Pulmonary artery endothelial cell (primary cell): ENCODE measurements at places on chromosomes 3 and 15.

DNA sequence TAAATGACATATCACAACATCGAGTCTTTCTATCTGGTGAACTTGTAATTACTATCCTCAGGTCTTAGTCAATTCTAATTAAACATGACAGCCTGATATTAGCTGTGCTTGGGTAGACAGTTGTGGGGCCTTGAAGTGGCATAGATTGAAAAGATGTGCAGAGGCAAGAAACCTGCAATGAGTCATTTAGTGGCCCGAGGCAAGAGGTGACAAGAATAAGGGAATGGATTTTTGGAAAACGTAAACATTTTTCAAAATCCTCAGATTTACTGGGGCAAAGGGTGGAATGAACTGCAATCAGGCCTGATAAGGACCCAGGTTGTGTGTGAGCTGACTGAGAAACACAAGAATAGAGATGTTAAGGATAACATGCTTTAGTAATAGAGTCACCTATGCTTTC lies 29.5 kb upstream of the ULK4 start:
- DNase-seq, result no peak

DNA sequence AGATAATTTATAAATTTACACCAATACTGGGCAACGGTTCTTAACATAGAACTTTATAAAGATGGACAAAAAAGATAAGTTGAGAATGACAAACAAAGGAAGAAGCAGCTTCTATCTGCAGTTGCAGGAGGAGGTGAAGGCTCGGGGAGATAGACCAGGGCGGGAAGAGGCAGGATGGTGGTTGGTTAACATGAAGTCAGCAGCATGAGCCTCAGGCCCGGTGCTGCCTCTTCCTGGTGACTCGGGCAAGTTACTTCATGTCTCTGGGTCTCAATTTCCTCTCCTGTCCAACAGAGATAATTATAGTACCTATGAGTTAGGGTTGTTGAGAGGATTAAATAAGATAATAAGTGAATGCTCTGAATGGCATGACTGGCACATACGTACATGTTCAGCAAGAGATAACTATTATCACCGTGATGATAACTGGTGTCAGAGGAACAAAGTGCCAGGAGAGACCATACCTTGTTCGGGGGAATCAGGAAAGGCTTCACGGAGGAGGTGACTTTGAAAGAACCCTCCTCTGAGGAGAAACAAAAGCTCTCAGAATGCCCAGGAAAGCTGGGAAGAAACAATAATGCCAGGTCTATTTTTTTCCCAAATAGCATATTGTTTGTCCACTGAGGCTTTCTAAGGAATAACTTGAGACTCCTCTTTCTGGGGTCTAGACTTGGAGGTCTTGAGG lies 4.4 kb downstream of the PAK6 start:
- no peak for DNase-seq

- no peak for DNase-seq
Observed at GRCh38 chr3:157752956-157753786, 250.0 kb upstream of the VEPH1 start.

DNA sequence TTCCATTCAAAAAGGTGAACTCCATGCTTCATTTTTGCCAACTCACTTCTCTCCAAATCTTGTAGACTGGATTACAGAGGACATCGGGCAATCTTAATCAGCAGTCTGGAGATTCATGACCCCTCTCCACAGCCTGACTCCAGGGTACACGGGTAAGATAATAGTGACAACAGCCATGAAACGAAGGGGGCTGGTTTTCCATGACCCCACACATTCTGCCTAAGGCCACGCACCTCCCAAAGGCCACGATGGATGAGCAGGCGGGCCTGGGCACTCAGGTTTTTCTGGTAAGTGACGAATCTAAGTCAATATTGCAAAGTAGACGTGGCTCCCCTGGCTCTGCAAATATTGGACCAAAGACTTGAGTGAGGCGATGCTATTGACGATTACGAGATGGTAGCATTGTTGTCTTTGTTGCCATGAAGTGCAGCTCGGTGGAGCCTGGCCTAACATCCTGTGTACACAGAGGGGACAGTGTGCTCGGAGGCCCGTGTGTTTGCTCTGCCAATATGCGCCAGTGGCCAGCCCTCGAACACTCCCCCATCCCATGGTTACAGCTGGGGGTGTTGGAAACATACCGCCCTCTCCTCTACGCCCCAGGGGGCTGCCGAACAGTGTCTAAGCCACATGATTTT lies 119.1 kb downstream of the OPA1 start:
- DNase-seq, result no peak

- DNase-seq, result no peak
Observed at GRCh38 chr3:29759411-29760225, 478.7 kb downstream of the RBMS3 start.

- DNase-seq, result no peak
Observed at GRCh38 chr3:135760581-135760980, 204.9 kb upstream of the PPP2R3A start.

GRCh38 chr3:159830523-159831154 lies 158.0 kb upstream of the IL12A start:
- no peak for DNase-seq

- DNase-seq, result no peak
Observed at GRCh38 chr15:65998486-65998885, 129.2 kb downstream of the RAB11A start.

DNA sequence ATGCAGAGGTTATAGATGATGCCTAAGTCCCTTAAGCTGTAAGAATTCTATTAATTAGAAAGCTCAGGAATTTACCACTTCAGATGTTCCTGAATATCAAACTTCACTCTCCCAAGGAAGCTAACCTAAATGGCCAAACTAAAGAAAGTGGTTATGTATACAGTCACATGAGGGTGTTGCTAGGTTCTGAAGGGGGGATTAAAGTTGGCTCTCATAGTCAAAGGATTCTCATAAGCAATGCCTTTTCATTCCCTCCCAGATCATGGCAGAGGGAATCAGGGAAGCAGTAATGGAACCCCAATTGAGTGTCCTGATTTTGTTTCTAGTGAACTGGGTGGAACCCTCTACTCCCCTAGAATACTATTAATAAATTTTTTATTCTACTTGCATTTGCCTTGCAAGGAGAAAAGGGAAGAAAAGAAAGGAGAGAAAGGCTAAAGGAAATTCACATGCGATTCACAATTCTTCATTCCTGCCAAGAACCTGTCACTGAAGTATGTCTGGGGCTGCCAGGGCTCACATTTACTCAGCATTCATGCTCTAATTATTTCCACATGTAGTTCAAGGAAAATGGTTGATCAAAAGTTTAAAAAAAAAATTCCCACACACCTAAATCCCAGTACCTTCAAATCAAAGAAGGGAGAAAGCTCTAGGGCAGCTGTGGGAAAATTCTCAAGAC lies 25.1 kb downstream of the FSTL1 start:
- peak; percentile 71 for DNase-seq

DNA sequence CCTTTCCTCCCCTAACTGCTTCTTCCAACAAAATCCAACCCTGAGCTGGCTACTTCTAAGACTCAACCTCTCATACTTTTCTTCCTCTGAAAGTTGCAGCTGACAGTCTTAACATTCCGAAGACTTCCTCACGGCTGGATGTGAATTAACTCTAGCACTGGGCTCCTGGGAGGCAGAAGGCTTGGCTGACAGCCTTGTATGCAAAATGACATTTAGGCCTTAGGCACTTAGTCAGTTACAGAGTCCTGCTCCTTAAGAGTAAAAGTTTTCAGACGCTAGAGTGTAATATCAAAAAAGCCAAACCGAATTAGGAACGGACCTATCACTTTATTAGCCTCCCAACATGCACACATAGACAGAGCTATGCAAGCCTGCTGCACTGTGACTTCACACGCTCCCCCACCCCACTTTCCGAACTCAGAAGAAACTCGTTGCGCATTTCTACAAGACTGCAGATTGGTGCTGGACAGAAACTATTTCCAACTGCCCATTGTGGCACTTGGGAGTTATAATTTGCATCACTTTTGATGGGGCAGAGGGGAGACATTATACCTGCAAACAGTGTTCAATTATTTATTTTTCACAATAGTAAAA lies 15.5 kb upstream of the ANXA2 start:
- DNase-seq, result no peak

- DNase-seq, result no peak
Observed at GRCh38 chr15:53670701-53671100, 88.8 kb downstream of the WDR72 start.

- DNase-seq, result no peak
Observed at GRCh38 chr3:20837676-20838302, 651.8 kb upstream of the SGO1 start.

- DNase-seq, result no peak
Observed at GRCh38 chr15:79724804-79725203, 172.0 kb downstream of the MTHFS start.

DNA sequence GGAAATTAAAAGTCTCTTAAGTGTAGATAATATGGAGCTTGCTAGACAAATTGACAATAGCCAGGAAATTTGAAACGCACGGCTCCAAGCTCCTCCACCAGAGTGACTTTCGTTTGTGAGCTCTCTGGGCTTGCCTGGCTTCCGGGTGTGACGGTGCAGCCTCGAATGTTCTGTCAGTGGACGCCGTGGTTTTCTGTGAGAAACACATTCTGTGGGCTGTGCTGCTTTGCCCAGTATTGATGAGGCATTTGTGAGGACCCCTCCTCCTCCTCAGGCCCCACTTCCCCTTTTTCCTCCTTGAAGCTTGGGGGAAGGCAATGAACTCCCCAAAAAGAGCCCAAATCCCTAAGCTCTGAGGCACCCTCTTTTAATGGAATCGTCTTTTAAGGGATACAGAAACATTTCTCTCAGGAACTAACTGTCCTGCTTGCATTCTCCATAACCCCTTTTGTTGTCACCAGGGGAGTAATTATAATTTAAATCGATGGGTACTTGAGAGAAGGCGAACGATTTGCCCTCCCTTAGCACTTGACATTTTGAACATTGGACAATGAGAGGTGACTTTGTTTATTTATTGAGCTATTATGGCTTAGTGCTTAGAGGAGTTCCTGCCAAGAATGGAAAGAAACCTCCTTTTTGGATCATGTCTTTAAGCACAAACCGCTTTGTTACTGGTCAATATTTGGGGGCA lies 40.8 kb downstream of the POLR2M start:
- no peak for DNase-seq

GRCh38 chr3:133675631-133676335 lies 14.0 kb upstream of the TOPBP1 start:
- DNase-seq, result no peak

GRCh38 chr15:80662757-80663553 lies 32.2 kb upstream of the ABHD17C start:
- no peak for DNase-seq

DNA sequence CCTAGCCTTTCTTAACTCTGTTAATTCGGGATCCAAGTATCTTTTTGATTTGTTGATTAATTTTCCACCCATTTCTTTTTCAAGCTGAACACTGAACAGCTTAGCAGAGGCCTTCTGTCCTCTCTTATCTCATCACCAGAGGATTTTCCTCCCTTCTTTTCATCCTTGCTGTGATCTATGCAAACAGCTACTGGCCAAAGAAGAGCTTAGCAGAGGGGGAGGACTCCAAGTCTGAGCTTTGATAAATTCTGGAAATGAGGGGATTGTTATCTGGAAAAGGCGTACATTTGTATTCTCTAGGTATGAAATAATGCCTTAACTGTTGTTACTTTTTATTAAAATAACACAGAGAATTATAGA lies 13.4 kb downstream of the DZIP3 start:
- DNase-seq, result no peak

- DNase-seq, result no peak
Observed at GRCh38 chr3:115831864-115832263, 208.6 kb downstream of the GAP43 start.

DNA sequence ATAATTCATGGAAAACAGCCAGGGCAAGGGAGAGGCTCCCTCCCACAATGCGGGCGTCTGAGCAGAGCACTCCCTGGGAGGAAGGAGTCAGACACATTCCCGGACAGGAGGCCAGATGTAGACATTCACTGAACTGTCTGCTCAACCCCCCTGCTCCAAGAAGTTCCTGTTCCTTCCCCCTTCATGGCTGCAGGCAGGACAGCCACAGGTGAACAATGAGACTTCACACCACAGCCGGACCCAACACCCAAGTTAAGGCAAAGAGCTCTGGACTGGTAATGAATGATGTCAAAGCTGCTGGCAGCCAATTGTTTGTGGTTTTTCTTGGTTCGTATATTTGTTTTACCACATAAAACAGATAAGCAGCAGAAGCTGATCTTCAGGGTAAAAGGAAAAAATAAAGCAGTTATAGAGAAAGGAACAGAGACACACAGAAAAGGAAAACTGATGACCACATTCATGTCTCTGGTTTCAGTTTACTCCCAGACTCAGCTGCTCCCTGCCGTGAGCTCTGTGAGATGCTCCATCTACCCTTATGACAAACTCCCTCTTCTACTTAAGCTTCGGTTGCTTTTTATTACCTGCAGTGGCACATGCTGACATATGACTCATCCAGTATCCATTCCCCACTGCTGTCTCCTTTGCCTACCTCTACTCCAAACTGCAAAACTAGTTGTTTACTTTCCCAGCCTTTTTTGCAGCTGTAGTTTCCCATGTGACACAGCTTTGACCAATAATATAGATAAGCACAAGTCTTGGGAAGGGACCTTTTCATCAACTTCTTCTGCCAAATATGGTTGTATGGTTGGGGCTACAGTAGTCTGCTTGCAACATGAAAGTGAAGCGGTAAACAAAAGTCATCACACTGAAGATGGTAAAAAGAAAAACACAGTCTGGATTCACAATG lies 33.1 kb downstream of the DZIP1L start:
- no peak for DNase-seq

- no peak for DNase-seq
Observed at GRCh38 chr3:24829011-24829581, 334.4 kb upstream of the THRB start.

GRCh38 chr15:70195587-70196305 lies 98.0 kb upstream of the TLE3 start:
- no peak for DNase-seq

DNA sequence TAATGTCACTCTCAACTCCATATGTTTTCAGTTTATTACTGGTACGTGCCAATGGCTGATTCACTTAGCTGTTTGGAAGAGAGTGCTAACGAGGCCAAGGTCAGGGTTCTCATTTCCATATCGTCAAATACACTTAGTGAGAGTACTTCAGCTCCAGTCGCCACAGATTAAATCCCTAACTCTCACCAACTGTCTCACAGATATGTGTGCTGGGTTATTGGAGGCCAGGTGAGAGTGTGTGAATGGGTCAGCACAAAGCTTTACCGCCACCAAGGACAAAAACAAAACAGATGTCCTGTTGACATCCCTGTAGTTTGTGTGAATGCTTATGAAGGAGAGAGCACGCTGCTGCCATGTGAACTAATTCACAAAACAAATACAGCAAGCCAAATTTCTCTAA lies 133.5 kb upstream of the TBL1XR1 start:
- DNase-seq, result no peak

DNA sequence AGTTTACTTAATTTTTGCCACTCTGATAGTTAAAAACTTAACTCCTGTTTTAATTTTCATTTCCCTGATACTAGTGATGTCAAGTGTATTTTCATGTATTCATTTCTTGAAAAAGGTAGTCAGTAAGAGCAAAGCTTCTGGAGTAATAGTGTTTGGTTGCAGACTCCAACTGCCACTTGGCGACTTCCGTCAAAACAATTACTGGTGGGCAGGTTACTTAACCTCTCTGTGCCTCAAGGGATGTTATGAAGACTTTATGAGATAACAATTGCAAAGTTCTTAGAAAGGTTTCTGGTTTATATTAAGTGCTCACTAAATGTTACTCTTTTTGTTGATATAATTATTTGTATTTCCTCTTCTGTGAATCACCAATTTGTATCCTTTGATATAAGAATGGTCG lies 129.7 kb downstream of the NFKBIZ start:
- no peak for DNase-seq
